Kidney (tissue), 22 donors: ENCODE measurements at places on chromosomes 2 and 18.
A peak's percentile ranks its signal among the peaks of the same experiment; 100 is the strongest.

- no peaks in the 10 kb centered on the region for H3K27me3 ChIP-seq
- DNase-seq, result no peak
- H3K4me1 ChIP-seq, result peaks cover 7% of the 10 kb centered on the region
- no peak overlapping the region for H3K4me3 ChIP-seq
- no peak overlapping the region for H3K27ac ChIP-seq
Measured at GRCh38 chr18:76805221-76805620, 17.1 kb upstream of the ZNF236 start.

DNA sequence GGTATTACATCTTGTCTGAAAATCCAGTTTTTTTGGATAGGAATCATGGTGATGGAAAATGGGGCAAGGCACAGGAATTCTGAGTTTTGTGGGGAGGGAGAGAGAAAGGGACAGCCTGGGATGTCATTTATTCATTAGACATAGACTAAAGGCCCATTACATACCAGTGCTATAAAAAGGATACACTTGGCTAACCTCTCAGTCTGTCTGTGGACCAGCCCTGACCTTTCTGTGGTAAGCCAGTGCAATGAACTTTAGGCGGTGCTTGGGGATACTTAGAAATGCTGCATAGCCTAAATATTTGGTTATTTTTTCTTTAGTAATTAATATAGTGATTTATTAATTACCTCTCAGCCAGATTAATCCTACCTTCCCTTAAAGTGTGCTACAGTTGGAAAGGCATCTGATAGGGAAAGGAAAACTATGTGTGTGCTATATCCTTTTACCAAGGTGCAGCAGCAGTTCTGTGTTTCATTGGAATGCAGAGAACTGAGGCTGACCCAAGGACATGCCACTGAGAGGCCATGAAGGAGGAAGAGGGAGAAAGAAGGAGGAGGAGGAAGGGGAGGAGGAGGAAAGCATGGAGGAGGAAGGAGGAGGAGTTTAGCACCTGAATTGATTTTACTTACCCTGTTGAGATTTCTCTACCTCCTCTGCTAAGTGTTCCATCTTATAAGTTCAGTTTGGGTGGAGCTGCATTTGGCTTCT, 37.5 kb downstream of the KCNS3 start:
- no peak overlapping the region for H3K4me3 ChIP-seq
- H3K36me3 ChIP-seq, result no peaks in the 10 kb centered on the region
- H3K27ac ChIP-seq, result no peak overlapping the region
- H3K4me1 ChIP-seq, result no peaks in the 10 kb centered on the region
- no peaks in the 10 kb centered on the region for H3K27me3 ChIP-seq

DNA sequence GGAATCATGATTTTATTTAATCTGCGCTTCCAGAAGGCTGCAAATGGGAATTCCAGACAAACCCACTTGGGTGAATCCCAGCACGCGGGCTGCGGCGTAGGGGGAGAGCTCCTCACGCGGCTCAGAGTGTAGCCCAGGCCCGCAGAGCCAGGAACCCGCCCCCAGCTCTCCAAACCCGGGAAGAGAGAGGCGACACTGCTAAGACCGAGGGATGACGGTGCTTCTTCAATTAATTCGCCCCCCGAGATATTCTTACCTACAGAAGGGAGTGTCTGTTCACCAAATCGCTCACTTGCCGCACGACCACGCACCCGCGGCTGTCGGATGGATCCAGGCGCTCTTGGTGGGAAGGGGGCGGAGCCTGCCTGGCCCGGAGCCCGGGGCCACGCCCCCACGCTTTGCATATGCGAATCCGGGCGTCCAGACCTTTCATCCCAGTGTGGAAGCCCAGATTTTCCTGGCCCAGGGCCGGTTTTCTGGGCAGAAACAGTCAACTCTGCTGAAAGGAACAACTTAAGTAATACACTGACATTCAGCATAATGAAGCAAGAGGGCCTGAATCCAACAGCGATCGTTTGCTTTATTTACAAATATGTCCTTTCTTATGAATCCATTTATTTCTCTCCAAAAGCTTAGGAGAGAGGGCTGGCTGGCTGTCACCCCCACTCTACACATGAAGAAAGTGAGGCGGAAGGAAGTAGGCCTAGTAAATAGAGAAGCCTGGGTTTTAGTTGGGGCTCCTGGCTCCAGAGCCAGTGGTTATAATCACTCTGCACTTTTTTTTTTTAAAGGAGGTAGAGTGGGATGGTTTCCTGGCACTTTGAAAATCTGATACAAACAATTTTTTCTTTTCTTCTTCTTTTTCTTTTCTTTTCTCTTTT, at the start of gene SLC19A3:
Gene SLC19A3 (minus strand): TSS at position 342 of the 881 bp plus-strand sequence. CDS start 15,710 bp downstream, outside the sequence.
- H3K4me3 ChIP-seq, result peak within 1 kb of the TSS; percentile 78
- no peaks in the 10 kb centered on the region for H3K27me3 ChIP-seq
- H3K27ac ChIP-seq, result peak within 1 kb of the TSS; percentile 41
- H3K36me3 ChIP-seq, result no peaks in the 10 kb centered on the region

DNA sequence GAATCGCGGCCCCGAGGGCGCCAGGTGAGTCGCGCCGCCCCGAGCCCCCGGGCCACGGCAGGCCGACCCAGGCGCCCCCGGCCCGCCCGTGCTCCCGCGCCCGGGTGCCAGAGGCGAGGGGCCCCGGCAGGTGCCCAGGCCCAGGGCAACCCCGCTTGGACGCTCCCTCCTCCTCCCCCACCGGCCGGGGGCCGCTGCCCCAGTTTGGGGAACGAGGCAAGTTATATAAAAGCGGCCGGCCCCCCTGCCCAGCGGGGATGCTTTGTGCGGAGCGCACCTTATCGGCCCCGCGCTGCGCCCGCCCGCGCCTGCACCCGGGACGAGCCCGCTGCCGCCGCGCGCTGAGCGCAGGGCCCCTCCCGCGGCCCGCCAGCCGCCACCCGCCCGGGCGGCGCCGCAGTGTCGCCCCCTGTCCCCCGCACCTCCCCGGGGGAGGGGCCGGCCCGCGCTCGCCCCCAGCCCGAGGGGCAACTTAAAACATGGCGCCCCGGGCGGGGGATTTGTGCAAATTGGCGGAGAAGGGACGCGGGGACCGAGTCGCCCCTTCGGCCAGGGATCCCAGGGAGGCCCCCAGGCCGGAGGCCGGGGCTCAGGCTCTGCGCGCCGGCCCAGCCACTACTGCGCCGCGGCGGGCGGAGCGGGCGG, 639 bp downstream of the EPB41L3 start:
- no peaks in the 10 kb centered on the region for H3K27me3 ChIP-seq
- no peaks in the 10 kb centered on the region for H3K36me3 ChIP-seq
- DNase-seq, result peak; percentile 70
- H3K4me3 ChIP-seq, result no peak overlapping the region
- H3K4me1 ChIP-seq, result no peaks in the 10 kb centered on the region

- no peaks in the 10 kb centered on the region for H3K27me3 ChIP-seq
- no peaks in the 10 kb centered on the region for H3K4me1 ChIP-seq
- H3K4me3 ChIP-seq, result no peak overlapping the region
- H3K27ac ChIP-seq, result no peak overlapping the region
- no peaks in the 10 kb centered on the region for H3K36me3 ChIP-seq
Measured at GRCh38 chr2:173452416-173452815, 97.7 kb downstream of the CDCA7 start.

DNA sequence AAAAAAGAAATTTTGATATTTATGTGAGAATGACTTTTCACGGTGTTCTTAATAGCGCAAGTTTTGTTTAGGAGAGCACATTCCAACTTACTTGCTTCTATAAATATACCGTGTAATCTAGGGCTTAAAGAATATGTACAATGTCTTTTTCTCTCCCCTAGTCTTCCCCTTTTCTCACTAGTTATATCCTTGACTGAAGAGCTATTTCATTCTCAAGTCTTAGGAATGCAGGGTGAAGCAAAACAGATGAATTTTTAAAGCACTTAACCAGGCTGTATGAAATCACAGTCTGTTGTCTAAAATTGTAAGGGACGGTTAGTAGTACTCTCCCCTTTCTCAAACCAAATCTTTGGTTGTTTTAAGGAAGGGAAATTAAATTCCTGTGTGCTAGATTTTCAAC, 29.6 kb upstream of the SLC30A6 start:
- H3K4me3 ChIP-seq, result no peak overlapping the region
- no peak overlapping the region for H3K27ac ChIP-seq
- DNase-seq, result no peak
- H3K36me3 ChIP-seq, result peaks cover under 1% of the 10 kb centered on the region

DNA sequence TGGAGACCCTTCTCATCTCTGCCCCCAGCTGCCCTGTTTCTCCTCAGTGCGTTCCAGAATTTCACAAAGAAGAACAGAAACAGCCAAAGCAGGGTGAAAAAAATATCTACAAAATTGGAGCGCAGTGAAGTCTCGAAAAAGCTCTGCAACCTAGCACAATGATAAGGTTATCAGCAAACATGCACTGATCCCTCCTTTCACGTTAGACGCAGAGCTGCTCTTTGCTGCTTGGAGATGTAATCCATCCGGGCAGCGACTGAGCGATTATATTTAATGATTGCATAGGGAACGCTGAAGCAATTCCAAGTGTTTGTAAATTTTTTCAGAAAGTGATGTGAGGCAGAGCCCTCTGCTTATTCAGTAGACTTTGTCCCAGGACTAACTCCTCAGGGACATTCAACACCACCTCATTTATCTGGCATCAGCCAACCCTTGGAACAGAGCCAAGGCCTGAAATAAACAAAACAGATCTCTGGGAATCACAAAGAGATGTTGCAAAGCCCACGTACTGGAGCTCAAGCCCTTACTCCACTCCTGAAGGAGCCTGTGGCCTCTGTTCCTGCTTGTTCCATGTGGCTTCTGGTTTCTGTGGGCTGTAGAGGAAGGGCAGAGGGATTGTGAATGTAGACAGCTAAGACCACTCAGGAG, 172.6 kb upstream of the BCL2L11 start:
- H3K4me1 ChIP-seq, result peaks cover 6% of the 10 kb centered on the region
- peak; percentile 54 for DNase-seq
- no peak overlapping the region for H3K27ac ChIP-seq
- no peaks in the 10 kb centered on the region for H3K27me3 ChIP-seq
- H3K36me3 ChIP-seq, result no peaks in the 10 kb centered on the region

DNA sequence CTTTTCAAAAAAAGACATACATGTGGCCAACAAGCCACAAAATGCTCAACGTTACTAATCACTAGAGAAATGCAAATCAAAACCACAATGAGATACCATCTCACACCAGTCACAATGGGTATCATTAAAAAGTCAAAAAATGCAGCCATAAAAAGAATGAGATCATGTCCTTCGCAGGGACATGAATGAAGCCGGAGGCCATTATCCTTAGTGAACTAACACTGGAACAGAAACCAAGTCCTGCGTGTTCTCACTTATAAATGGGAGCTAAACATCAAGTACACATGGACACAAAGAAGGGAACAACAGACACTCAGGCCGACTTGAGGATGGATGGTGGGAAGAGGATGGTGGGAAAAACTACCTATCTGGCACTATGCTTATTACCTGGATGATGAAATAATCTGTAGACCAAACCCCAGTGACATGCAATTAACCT, 17.8 kb upstream of the ATL2 start:
- no peak for DNase-seq
- H3K4me1 ChIP-seq, result no peaks in the 10 kb centered on the region
- H3K27me3 ChIP-seq, result no peaks in the 10 kb centered on the region
- H3K27ac ChIP-seq, result no peak overlapping the region
- no peaks in the 10 kb centered on the region for H3K36me3 ChIP-seq

DNA sequence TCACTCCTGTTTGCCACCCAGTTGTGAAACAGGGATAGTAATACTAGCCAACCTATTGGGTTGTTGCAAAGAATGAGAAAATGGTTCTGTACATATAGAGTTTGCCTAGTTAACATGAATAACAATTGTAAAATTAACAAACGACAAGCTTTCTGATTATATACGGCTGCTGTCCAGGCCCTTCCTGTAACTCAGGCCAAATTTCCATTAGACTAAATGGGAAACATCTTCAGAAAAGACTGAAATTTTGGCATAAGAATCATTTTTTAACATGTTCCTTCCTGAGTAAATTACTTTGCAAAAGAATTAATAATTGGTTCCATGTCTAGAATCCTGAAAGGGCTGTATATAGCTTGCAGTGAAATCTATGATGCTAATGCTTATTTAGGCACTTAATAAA, 117.7 kb upstream of the SATB2 start:
- no peaks in the 10 kb centered on the region for H3K27me3 ChIP-seq
- no peaks in the 10 kb centered on the region for H3K36me3 ChIP-seq
- H3K4me1 ChIP-seq, result no peaks in the 10 kb centered on the region
- DNase-seq, result no peak
- H3K4me3 ChIP-seq, result no peak overlapping the region

GRCh38 chr2:139864821-139865302, 1084.7 kb upstream of the NXPH2 start:
- no peaks in the 10 kb centered on the region for H3K27me3 ChIP-seq
- no peak overlapping the region for H3K27ac ChIP-seq
- DNase-seq, result no peak
- no peaks in the 10 kb centered on the region for H3K4me1 ChIP-seq
- H3K4me3 ChIP-seq, result no peak overlapping the region

- no peak overlapping the region for H3K27ac ChIP-seq
- no peaks in the 10 kb centered on the region for H3K36me3 ChIP-seq
- no peak overlapping the region for H3K4me3 ChIP-seq
- H3K27me3 ChIP-seq, result no peaks in the 10 kb centered on the region
Measured at GRCh38 chr2:159506202-159506601, 110.1 kb downstream of the BAZ2B start.

DNA sequence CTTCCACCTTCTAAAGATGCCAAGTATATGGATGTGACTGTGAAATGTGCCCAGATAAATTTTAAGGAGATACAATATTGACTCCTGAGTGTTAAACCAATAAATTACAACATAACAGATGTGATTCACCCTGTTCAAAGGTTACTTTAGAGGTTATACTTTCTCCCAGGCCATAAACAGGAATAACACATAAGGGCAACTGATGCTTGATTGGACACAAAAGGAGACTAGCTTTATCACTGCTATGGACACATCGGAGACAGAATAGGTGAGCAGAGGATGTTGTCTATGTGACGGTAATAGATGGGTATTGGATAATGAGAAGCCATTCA, 31.9 kb upstream of the SLC25A52 start:
- H3K36me3 ChIP-seq, result no peaks in the 10 kb centered on the region
- DNase-seq, result no peak
- H3K4me1 ChIP-seq, result no peaks in the 10 kb centered on the region
- H3K27ac ChIP-seq, result no peak overlapping the region
- no peaks in the 10 kb centered on the region for H3K27me3 ChIP-seq
- H3K4me3 ChIP-seq, result no peak overlapping the region

GRCh38 chr2:168210895-168211570, 36.4 kb downstream of the STK39 start:
- peaks cover 7% of the 10 kb centered on the region for H3K4me1 ChIP-seq
- no peak overlapping the region for H3K4me3 ChIP-seq
- no peak overlapping the region for H3K27ac ChIP-seq
- DNase-seq, result no peak
- no peaks in the 10 kb centered on the region for H3K36me3 ChIP-seq

DNA sequence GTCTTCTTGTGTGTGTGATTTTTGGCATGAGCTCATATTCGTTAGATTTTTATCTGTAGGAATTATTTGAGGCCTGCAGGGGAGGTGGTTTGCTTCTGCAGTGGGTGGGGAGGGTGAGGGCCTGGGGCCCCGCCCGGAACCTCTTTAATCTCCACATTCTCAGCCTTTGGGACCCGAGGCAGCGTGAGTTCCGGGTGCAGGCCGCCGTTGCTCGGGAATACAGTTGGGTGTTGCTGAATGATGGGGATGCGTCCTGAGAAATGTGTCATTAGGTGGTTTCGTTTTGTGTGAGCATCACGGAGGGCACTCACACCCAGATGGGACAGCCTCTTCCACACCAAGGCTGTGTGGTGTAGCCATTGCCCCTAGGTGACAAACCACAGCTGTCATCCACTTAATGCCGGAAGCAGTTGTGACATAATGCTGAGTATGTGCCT, 13.7 kb upstream of the GAL3ST2 start:
- no peak overlapping the region for H3K4me3 ChIP-seq
- no peak for DNase-seq
- no peaks in the 10 kb centered on the region for H3K27me3 ChIP-seq
- peaks cover 21% of the 10 kb centered on the region for H3K36me3 ChIP-seq
- H3K27ac ChIP-seq, result no peak overlapping the region
- H3K4me1 ChIP-seq, result no peaks in the 10 kb centered on the region

- no peaks in the 10 kb centered on the region for H3K27me3 ChIP-seq
- no peak overlapping the region for H3K4me3 ChIP-seq
- no peaks in the 10 kb centered on the region for H3K4me1 ChIP-seq
- H3K36me3 ChIP-seq, result no peaks in the 10 kb centered on the region
- H3K27ac ChIP-seq, result no peak overlapping the region
Measured at GRCh38 chr2:40734797-40735196, 282.9 kb upstream of the SLC8A1 start.
